ENCODE measurements at places on chromosomes 2 and 18. TPM values are rescaled to one million over a fixed set of nuclear protein-coding genes. Genes with fewer than 3 reads are reported as not detected.

C2orf66 gene
- 0.26 TPM for total RNA-seq

MALL gene
- total RNA-seq: 3.1 TPM

NEU2 gene
- not detected for total RNA-seq

ALPP gene
- not detected for total RNA-seq

NT5C1B gene
- not detected for total RNA-seq

SRD5A2 gene
- total RNA-seq: not detected

DNA sequence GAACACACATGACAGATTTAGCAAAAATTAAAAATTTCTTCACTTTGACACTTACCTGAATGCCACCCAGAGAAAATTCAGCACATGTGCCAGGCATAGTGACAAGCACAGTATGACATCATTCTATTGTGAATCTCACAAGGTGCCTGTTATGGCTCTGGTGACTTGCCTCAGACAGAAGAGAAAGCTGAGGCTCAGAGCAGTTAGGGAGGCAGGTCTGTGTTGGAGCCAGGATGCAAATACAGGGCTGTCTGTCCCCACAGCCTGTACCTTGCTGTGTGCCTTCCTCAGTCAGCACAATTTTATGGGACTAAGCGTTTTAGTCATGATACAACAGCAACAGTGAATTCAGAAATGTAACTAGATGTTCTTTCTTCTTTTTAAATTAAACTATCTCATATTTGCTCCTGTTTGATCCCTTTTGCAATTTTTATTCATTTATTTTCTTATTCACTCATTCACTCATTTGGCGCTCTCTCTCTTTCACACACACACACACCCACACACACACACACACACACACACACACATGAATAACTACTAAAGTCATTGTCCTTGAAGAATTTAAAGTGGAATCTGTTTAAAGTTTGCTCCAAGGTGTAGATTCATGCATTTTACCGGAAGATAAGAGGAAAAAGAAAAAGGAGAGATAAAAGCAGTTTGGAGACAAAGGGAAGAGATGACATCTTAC, 37.9 kb upstream of the CTAGE1 start:
- no peak overlapping the region for H3K4me3 ChIP-seq
- no peaks in the 10 kb centered on the region for H3K27me3 ChIP-seq
- H3K27ac ChIP-seq: no peak overlapping the region
- DNase-seq: no peak
- H3K4me1 ChIP-seq: no peaks in the 10 kb centered on the region

- H3K27ac ChIP-seq: peak overlapping the region; percentile 94
- no peaks in the 10 kb centered on the region for H3K36me3 ChIP-seq
- DNase-seq: peak; percentile 49
- no peaks in the 10 kb centered on the region for H3K27me3 ChIP-seq
- H3K4me1 ChIP-seq: peaks cover 8% of the 10 kb centered on the region
Observed at GRCh38 chr18:76491776-76492668, 3.0 kb downstream of the ZNF516 start.

- no peaks in the 10 kb centered on the region for H3K27me3 ChIP-seq
- H3K4me1 ChIP-seq: no peaks in the 10 kb centered on the region
- H3K4me3 ChIP-seq: no peak overlapping the region
- DNase-seq: no peak
- no peaks in the 10 kb centered on the region for H3K36me3 ChIP-seq
Observed at GRCh38 chr2:129242269-129242668, 737.2 kb upstream of the RAB6C start.

GRCh38 chr2:174874085-174874484, 109.8 kb upstream of the CHRNA1 start:
- H3K4me1 ChIP-seq: peaks cover 2% of the 10 kb centered on the region
- no peak overlapping the region for H3K4me3 ChIP-seq
- H3K27ac ChIP-seq: no peak overlapping the region
- H3K27me3 ChIP-seq: no peaks in the 10 kb centered on the region
- no peaks in the 10 kb centered on the region for H3K36me3 ChIP-seq

- DNase-seq: no peak
- H3K27me3 ChIP-seq: no peaks in the 10 kb centered on the region
- no peak overlapping the region for H3K27ac ChIP-seq
- H3K4me3 ChIP-seq: no peak overlapping the region
- no peaks in the 10 kb centered on the region for H3K36me3 ChIP-seq
Observed at GRCh38 chr18:41647914-41648313, 307.1 kb upstream of the PIK3C3 start.

- peaks cover 2% of the 10 kb centered on the region for H3K27me3 ChIP-seq
- H3K4me3 ChIP-seq: no peak overlapping the region
- H3K36me3 ChIP-seq: no peaks in the 10 kb centered on the region
- DNase-seq: no peak
- no peaks in the 10 kb centered on the region for H3K4me1 ChIP-seq
Observed at GRCh38 chr2:29894822-29895614, 26.4 kb downstream of the ALK start.

DNA sequence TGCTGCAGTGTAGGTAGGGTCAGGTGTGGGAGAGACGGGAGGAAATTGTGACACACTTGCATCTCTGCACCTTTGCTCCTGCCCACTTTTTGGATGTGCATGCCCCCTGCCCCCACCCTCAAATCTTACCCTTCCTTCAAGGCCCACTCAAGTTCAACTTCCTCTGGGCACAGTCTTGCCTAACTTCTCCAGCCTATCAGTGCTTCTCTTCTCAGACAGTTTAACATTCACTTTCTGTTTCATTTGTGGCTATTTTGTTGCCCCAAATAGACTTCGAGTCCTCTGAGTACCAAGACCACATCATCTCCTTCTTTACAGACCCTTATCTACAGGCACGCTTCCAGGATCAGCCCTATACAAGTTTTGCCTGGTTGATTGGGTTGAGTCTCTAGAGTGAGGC, 2.7 kb downstream of the ST8SIA5 start:
- no peaks in the 10 kb centered on the region for H3K36me3 ChIP-seq
- no peaks in the 10 kb centered on the region for H3K4me1 ChIP-seq
- H3K27ac ChIP-seq: no peak overlapping the region
- DNase-seq: no peak
- H3K27me3 ChIP-seq: peaks cover 45% of the 10 kb centered on the region
- no peak overlapping the region for H3K4me3 ChIP-seq

DNA sequence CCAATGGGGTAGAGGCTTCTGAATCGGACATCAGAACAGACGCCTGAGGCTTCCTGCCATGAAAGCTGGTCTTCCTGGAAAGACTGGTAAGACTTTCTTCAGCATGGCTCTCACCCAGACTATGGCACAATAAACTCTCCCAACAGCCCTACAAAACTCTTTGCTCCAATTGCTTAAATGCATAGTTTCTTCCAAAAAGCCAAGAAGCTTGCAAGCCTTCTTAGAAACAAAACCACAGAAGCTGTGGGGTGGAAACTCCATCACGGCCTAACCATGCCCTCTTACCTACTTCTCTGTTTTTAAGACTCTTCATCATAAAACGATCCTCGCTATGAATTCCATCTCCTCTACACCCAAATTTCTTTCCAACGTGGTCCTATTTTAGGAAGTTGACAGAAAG, 48.2 kb downstream of the PAX8 start:
- H3K36me3 ChIP-seq: no peaks in the 10 kb centered on the region
- H3K4me3 ChIP-seq: no peak overlapping the region
- no peak for DNase-seq
- H3K27ac ChIP-seq: no peak overlapping the region
- peaks cover 6% of the 10 kb centered on the region for H3K4me1 ChIP-seq
- no peaks in the 10 kb centered on the region for H3K27me3 ChIP-seq

GRCh38 chr18:649341-649740, 8.1 kb upstream of the TYMS start:
- H3K4me3 ChIP-seq: no peak overlapping the region
- H3K4me1 ChIP-seq: no peaks in the 10 kb centered on the region
- H3K27me3 ChIP-seq: peaks cover 5% of the 10 kb centered on the region

DNA sequence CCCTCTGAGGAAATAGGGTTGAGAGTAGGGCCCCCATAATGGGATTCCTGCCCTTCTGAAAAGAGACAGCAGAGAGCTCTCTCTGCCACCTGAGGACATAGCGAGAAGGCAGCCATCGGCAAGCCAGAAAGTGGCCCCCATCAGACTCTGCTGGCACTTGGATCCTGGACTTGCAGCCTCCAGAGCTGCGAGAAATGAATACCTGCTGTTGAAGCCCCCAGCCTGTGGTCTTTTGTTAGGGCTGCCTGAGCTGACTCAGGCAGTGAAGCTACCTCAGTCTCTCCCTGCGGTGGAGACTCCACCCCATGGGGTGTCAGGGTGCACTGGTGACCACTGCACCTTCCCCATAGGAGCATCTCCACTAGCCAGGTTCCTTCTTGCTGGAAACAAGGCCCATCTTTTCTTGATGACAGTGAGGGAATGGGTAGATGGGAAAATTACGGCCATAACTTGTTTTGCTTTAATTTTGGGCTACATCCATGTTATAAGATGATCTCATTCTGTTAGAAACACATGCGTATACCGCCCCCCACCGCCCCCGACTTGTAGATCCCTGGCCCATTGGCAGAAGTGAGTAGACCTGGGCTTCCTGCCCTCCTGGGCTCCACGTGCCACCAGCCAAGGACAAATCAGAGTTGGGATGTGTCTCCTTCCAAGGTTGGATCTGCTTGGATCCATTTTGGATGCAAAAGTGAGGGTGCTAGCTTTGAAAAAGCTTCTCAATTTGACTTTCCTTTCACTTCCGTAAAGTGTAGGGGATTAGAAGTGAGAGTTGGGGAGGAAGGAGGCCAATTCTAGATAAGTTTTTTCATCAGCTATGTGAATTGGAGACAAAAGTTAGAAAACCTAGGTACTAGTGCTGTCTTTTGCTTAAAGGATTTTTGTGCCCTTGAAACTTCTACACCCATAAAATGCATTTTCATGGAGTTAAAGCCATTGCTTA, 42.9 kb downstream of the NCK2 start:
- no peak overlapping the region for H3K27ac ChIP-seq
- H3K27me3 ChIP-seq: no peaks in the 10 kb centered on the region
- DNase-seq: no peak
- no peak overlapping the region for H3K4me3 ChIP-seq
- H3K4me1 ChIP-seq: peaks cover 33% of the 10 kb centered on the region
- no peaks in the 10 kb centered on the region for H3K36me3 ChIP-seq

DNA sequence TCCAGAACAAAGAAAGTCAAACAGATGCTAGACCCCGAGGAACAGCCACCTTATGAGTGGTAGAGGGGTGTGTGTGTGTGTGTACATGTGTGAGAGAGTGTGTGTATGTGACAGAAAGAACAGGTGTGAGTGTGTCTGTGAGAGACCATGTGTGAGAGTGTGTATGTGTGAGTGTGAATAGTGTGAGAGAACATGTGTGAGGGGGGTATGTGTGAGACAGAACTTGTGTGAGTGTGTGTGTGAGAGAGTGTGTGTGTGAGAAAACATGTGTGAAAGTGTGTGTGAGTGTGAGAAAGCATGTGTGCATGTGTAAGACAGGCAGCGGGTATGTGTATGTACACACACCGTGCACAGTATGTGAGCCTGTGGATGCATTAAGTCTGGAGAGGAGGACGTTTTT, 214.3 kb downstream of the SP3 start:
- no peak overlapping the region for H3K27ac ChIP-seq
- H3K36me3 ChIP-seq: no peaks in the 10 kb centered on the region
- H3K4me3 ChIP-seq: no peak overlapping the region
- peaks cover 2% of the 10 kb centered on the region for H3K27me3 ChIP-seq
- no peak for DNase-seq
- no peaks in the 10 kb centered on the region for H3K4me1 ChIP-seq

DNA sequence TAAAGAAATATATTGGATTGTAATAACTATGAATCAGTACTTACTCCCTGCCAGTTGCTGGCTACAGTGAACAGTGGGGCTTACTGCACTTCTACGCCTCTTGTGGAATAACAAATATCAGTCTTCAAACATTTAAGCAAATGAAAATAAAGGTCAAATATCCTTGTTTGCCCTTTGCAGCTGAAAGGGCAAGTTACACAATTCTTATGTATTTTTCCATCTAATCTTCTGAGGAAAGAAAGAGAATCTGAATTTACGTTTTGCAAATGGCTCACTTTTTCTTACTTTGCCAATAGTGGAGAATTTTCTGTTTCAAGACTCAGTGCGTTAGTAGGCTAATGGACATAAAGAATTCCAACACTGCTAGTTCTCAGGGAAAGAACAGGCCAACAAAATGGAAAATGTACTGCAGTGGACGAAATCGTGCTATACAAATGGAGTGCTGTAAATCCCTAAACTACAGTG, 157.2 kb upstream of the TMEM200C start:
- H3K27me3 ChIP-seq: no peaks in the 10 kb centered on the region
- no peak overlapping the region for H3K4me3 ChIP-seq
- H3K27ac ChIP-seq: no peak overlapping the region
- DNase-seq: peak; percentile 55

DNA sequence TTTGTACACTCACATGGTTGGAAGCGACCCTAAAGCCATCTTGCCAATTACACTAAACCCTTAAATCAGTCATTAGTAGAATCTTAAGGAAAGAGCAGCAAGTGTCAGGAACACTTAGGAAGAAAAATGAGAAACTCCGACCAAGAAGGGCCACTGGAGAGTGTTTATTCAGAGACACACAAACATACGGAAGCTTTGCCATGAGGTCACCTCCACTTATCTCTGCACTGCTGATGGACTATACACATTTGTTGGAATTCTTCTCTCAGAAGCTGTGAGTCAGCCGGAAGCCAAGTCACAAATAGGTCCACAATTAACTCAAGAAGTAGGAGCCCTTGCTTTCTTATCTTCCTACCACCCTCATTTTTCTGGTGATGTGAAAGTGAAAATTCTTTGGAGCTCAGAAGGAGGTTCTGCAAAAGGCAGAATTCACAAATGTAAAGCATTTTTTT, 21.6 kb downstream of the BMP10 start:
- H3K36me3 ChIP-seq: no peaks in the 10 kb centered on the region
- no peak overlapping the region for H3K27ac ChIP-seq

GRCh38 chr2:72815655-72816278, 10.1 kb downstream of the EXOC6B start:
- DNase-seq: peak; percentile 56
- no peaks in the 10 kb centered on the region for H3K36me3 ChIP-seq
- no peak overlapping the region for H3K4me3 ChIP-seq
- no peak overlapping the region for H3K27ac ChIP-seq

GRCh38 chr2:4381773-4382172, 678.4 kb downstream of the DCDC2C start:
- no peak overlapping the region for H3K27ac ChIP-seq
- no peak overlapping the region for H3K4me3 ChIP-seq
- no peaks in the 10 kb centered on the region for H3K27me3 ChIP-seq
- H3K36me3 ChIP-seq: no peaks in the 10 kb centered on the region
- no peaks in the 10 kb centered on the region for H3K4me1 ChIP-seq

DNA sequence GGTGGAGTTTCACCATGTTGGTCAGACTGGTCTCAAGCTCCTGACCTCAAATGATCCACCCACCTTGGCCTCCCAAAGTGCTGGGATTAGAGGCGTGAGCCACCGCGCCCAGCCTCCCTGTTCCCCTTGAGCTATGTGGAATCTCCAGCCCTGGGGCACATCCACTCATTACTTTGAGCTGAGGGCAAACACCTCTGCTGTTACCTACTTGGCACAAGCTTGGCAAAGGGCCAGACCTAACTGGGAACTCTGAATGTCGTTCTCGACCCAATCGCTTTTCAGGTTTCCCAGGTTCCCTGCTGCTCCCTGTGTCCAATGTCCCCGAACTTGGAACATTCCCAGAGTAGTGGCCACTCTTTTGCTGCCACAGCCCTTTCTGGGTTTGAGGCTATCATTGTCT, 40.6 kb downstream of the CHST10 start:
- no peaks in the 10 kb centered on the region for H3K4me1 ChIP-seq
- H3K27ac ChIP-seq: no peak overlapping the region
- H3K36me3 ChIP-seq: no peaks in the 10 kb centered on the region
- no peak for DNase-seq

All from fibroblast of lung (primary cell).